Articular chondrocyte of knee joint (primary cell): ENCODE measurements at places on chromosomes 3 and 15. TPM values are rescaled to one million over a fixed set of nuclear protein-coding genes. Genes with fewer than 3 reads are reported as not detected.

Gene XIRP1
- not detected in 2 replicates for total RNA-seq

Gene PRTG
- 3.0 and 3.4 TPM in 2 replicates for total RNA-seq

Gene PIF1
- total RNA-seq: 4.8 and 9.9 TPM in 2 replicates

Gene CNTN3
- 0.13 and 0.22 TPM in 2 replicates for total RNA-seq

Gene GCSAM
- not detected in 2 replicates for total RNA-seq

Gene MRAS
- 37.0 and 48.0 TPM in 2 replicates for total RNA-seq

Gene SOX2
- total RNA-seq: not detected in 2 replicates

Gene SYNPR
- not detected in 2 replicates for total RNA-seq

Gene CALML4
- total RNA-seq: 1.8 and 2.2 TPM in 2 replicates

Gene MAGI1
- 21.3 and 27.0 TPM in 2 replicates for total RNA-seq

Gene OIP5
- 3.7 and 5.1 TPM in 2 replicates for total RNA-seq

Gene C3orf49
- total RNA-seq: not detected in 2 replicates

Gene RAD54L2
- total RNA-seq: 22.9 and 25.7 TPM in 2 replicates

Gene ACOX2
- total RNA-seq: 3.2 and 14.2 TPM in 2 replicates

Gene CPNE9
- total RNA-seq: not detected in 2 replicates

Gene SNTN
- not detected in 2 replicates for total RNA-seq

Gene MEX3B
- 1.3 and 3.1 TPM in 2 replicates for total RNA-seq

Gene MESP2
- 0.32 and 0.78 TPM in 2 replicates for total RNA-seq

Gene ADAMTS17
- 3.7 and 5.0 TPM in 2 replicates for total RNA-seq

Gene PCLAF
- total RNA-seq: 56.4 and 76.7 TPM in 2 replicates

Gene GOLGA8R
- 2.7 and 4.1 TPM in 2 replicates for total RNA-seq

Gene RBPMS2
- total RNA-seq: 0.97 and 2.1 TPM in 2 replicates

Gene FGF12
- total RNA-seq: not detected in 2 replicates

Gene CD200R1
- total RNA-seq: 0.11 and 0.13 TPM in 2 replicates

Gene NPAP1
- total RNA-seq: 0.11 TPM in 1 of 2 replicates, not detected in the other

Gene GALNT15
- total RNA-seq: 26.9 and 54.3 TPM in 2 replicates

Gene SLC24A5
- total RNA-seq: not detected in 2 replicates

Gene ANKRD34C
- not detected in 2 replicates for total RNA-seq

Gene TPRG1
- 3.7 and 4.3 TPM in 2 replicates for total RNA-seq

Gene HIGD1A
- 128 and 146 TPM in 2 replicates for total RNA-seq

Gene MCF2L2
- 0.65 and 1.0 TPM in 2 replicates for total RNA-seq

Gene PLXND1
- total RNA-seq: 43.0 and 46.8 TPM in 2 replicates

Gene LYZL4
- not detected in 2 replicates for total RNA-seq

Gene FBLN2
- total RNA-seq: 53.0 and 56.7 TPM in 2 replicates

Gene TARS3
- 12.4 and 13.7 TPM in 2 replicates for total RNA-seq

Gene C3orf20
- total RNA-seq: 0.13 and 0.22 TPM in 2 replicates

Gene DUOXA2
- not detected in 2 replicates for total RNA-seq

Gene NME9
- not detected in 2 replicates for total RNA-seq

Gene ATP6V1A
- total RNA-seq: 139 and 149 TPM in 2 replicates

Gene KCNAB1
- 1.0 and 1.2 TPM in 2 replicates for total RNA-seq

Gene CLDN16
- not detected in 2 replicates for total RNA-seq

Gene RPP25
- 4.0 and 8.1 TPM in 2 replicates for total RNA-seq
